Neural progenitor cell (in vitro differentiated cells): ENCODE measurements at places on chromosomes 1 and 21. TPM values are rescaled to one million over a fixed set of nuclear protein-coding genes. Genes with fewer than 3 reads are reported as not detected.

- no peak for DNase-seq
Measured at GRCh38 chr1:180505732-180506335, 3.5 kb upstream of the ACBD6 start.

GRCh38 chr1:114088392-114089299, 65.0 kb downstream of the SYT6 start:
- no peak for DNase-seq

DNA sequence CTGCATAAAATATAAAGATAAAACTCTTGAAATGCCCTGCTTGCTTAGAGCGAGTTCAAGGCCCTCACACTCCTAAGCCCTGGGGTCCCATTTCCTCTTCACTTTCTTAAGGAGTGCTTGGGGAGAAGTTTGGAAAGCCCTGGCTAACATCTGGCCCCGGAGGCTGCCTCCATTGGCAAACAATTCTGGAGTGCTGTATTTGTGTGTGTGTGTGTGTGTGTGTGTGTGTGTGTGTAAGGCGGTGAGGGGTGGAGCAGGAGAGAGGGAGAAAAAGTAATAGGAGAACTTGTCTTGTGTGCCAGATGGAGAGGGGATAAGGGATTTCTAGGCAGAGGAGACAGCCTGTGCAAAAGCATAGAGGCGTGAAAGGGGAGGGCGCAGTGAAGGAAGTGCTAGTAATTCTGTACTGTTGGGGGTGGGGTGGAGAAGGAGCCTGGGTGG, 578 bp upstream of the TRIM62 start:
- peak; percentile 45 for DNase-seq

DNA sequence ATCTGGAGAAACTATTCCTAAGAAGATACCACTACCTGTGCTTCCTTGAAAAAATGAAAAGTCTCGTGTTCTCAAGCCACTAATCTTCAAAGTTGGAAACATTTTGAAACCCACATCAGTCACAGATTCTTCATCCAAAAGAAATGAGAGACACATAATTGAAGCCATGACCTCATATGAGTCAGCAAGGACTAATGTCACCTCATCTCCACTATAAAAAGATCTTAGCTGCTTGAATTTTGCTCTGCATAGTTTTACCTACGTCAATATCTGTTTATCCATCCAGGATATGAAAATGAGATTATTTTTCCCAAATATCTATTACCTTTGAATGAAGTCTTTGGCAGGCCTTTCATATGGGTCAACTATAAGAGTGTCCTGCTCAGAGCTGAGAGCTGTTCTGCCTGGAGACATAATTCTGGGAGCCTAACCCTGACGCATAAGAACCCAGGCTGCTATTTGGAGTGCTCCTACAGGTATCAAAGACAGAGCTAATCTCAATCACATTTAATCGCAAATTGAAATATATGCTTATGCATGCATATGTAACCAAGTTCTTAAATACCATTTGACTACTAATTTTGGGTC, 312.5 kb upstream of the PKN2 start:
- DNase-seq = no peak

GRCh38 chr1:82903626-82904025, 1095.3 kb downstream of the TTLL7 start:
- DNase-seq = no peak

- peak; percentile 70 for DNase-seq
Measured at GRCh38 chr1:110196917-110197765, 13.0 kb upstream of the KCNC4 start.

- peak; percentile 31 for DNase-seq
Measured at GRCh38 chr21:37582590-37582989, 216.0 kb downstream of the DYRK1A start.

- DNase-seq = no peak
Measured at GRCh38 chr1:24294228-24294672, 24.9 kb upstream of the GRHL3 start.

- DNase-seq = no peak
Measured at GRCh38 chr1:61330571-61330970, 248.2 kb downstream of the NFIA start.

- DNase-seq = no peak
Measured at GRCh38 chr1:183604815-183605214, 14.6 kb upstream of the NCF2 start.

DNA sequence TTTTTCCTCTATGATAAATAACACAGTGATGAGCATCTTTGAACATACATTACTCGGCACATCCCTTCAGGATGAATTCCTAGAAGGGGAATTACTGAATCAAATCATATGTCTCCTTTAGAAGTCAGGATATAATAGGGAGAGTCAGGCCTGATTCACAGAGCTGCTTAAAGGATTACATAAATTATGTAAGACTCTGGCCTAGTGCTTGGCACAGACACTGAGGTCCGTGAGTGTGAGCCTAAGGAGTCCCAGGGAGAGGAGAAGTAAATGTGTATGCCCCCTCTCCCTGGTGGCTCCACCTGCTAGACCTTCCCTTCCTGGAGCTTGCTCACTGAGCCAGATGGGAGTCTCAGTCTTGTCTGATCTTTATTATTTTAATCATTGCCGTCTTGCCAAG, 8.6 kb upstream of the FOXE3 start:
- no peak for DNase-seq

- DNase-seq = peak; percentile 46
Measured at GRCh38 chr1:100034470-100034869, 64.7 kb downstream of the SLC35A3 start.

GRCh38 chr21:44699502-44700001, 2.6 kb downstream of the KRTAP10-12 start:
- DNase-seq = no peak

DNA sequence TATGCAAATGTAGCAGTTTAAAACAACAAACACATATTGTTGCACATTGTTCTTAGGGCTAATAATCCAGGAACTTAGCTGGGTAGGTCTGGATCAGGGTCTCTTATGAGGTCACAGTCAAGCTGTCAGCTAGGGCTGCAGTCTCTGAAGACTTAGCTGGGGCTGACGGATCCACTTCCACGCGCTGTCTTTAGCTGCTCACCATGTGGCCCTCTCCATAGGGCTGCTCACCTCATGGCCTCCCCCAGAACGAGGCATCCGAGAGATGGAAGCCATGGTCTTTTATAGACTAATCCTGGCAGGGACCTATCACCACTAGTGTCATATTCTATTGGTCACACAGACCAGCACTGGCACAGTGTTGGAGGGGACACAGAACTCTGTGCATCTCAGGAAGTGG, 8.7 kb upstream of the OXCT2 start:
- DNase-seq = no peak

- DNase-seq = no peak
Measured at GRCh38 chr21:45864436-45864835, 117.1 kb upstream of the COL6A1 start.

DNA sequence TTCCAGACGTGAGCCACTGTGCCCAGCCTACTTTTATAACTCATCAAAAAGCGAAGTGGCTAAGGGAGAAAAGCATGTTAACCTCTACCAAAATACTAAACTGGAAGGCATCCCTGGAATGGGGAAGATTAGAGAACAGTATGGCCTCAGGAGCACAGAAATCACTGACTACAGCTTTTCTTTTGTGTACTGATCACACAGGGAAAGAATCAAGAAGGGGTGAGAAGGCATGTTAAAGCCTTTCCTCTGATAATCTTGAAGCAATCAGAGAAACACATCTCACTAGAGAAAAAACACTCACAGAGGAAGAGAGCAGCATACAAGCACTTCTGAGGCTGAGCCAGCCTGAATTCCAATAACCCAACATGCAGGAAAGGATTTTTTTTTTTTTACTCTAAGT, 10.7 kb downstream of the PCAT6 start:
- DNase-seq = no peak

GRCh38 chr1:172453607-172454006, 9.7 kb upstream of the PIGC start:
- DNase-seq = no peak

GRCh38 chr1:184210862-184211261, 159.3 kb downstream of the TSEN15 start:
- DNase-seq = no peak

- no peak for DNase-seq
Measured at GRCh38 chr1:32770741-32771548, 46.2 kb downstream of the YARS1 start.

Gene TRIM46
- total RNA-seq = 3.9 and 10.2 TPM in 2 replicates

Gene PKLR
- 0.53 and 0.54 TPM in 2 replicates for total RNA-seq

Gene DMRTA2
- total RNA-seq = 0.46 TPM in 1 of 2 replicates, not detected in the other

Gene NEK2
- total RNA-seq = 56.0 and 93.3 TPM in 2 replicates

Gene KLHDC8A
- total RNA-seq = 9.7 and 20.2 TPM in 2 replicates

Gene SAMSN1
- total RNA-seq = 1.2 TPM in 1 of 2 replicates, not detected in the other

Gene ECE1
- 12.5 and 15.2 TPM in 2 replicates for total RNA-seq

Gene GBP6
- total RNA-seq = not detected in 2 replicates

Gene BNIPL
- total RNA-seq = 0.97 and 1.0 TPM in 2 replicates

Gene CDC42BPA
- 34.4 and 54.7 TPM in 2 replicates for total RNA-seq

Gene RNF186
- not detected in 2 replicates for total RNA-seq

Gene ZCCHC17
- 51.1 and 55.0 TPM in 2 replicates for total RNA-seq

Gene KRTAP26-1
- total RNA-seq = not detected in 2 replicates
